ENCODE measurements at places on chromosomes 4 and X.

DNA sequence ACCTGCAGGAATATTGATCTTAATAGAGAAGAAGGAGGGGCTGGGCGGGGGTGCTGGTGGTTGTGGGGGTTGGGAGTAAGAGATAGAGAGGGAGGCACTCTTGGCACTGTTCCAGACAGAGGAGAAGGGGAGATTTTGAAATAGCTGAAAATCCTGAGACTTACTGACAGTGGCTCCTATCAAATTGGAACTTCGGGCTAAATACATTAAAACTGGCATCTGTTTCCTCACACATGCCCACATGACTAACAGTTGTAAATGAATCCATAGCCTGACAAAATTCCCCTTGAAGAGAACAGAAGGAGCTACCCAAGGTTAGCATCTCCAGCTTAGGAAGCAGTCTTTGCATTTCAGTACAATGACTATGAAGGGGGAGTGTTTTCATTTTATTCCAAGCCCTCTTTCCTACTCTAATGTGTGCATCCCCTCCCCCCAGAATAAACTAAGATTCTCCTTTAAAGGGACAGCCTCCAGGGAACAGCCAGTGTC is 1.4 kb downstream of the DCX start:
- DNase-seq: no peak

DNA sequence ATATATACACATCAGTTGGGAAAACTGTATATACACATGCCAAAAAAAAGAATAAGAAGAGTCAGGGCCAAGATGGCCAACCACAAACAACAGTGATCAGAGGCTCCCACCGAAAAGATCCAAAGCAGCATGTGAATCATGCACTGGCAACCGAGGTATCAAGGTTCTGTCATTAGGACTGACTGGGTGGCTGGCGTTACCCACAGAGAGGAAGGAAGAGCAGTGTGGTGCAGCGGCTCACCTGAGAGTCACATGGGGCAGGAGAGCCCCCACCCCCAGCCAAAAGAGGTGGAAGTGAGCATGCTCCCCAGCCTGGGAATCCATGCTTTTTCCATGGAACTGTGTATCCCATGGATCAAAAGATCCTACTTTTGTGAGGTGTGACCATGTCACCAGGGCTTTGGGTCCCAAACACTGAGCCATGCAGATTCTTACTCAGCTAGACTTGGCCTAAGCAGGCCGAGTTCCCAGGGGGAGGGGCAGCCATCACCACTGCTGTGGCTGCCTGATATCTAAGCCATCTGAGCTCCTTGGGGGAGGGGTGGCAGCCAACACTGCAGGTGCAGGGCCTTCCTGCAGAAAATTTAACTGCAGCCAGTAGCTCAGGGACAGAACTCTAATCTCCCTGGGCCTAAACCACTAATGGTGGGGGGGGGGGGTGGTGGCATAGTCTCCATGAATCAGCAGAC is 52.8 kb downstream of the P2RY10 start:
- peak; percentile 1 for DNase-seq

DNA sequence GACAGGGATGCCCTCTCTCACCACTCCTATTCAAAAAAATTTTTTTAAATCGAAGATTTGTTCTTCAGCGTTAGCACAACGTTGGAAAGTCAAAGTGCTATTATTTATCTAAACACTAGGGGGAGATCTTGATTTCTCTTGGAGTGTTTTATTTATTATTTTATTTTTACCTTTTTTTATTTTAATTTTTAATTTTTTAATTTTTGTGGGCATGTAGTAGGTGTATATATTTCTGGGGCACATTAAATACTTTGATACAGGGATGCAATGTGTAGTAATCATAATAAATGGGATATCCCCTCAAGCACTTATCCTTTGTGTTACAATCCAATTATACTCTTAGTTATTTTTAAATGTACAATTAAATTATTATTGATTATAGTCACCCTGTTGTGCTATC is 37.4 kb upstream of the SLC10A4 start:
- no peak for DNase-seq

- no peak for DNase-seq
Measured at GRCh38 chrX:50865311-50865710, 45.2 kb upstream of the BMP15 start.

DNA sequence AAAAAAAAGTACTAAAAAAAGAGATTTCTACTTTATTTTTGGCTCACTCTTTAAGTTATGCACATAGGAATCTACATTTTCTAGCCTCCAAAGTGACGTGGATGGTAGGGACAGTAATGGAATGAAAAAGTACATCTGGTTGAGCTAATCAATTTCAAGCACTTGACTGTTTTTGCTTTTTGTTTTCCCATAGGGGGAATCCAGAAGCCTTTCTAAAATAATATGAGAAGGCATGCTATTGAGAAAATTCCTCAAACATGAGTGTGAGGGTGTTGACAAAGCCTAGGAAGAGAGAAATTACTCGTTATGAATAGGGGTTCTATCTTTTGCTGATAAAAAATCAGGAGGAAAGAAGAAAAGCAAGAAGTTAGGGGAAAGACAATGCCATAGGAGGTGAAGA is 242.5 kb upstream of the PUDP start:
- DNase-seq: no peak

- no peak for DNase-seq
Measured at GRCh38 chr4:55458611-55459010, 62.9 kb downstream of the TMEM165 start.

- DNase-seq: no peak
Measured at GRCh38 chr4:185755451-185755850, 56.5 kb downstream of the SORBS2 start.

GRCh38 chr4:67762086-67762485 is 7.9 kb upstream of the GNRHR start:
- no peak for DNase-seq

DNA sequence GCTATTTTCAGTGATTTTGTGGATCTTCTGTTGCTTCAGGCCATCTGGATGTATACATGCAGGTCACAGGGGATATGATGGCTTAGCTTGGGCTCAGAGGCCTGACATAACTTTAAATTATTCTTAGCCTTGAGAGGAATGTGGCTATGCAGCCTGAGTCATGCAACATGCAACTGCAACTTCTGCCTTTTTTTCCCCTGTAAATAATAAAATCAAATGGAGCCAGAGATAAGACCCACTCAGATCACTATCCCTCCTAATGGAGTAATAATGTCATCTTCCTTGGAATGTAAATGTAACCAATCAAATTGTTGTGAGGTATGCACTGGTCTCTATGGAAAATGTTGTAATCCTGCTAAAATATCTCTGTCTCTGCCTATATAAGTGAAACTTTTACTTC is 54.9 kb downstream of the MAGEB17 start:
- DNase-seq: no peak

- DNase-seq: no peak
Measured at GRCh38 chr4:38011511-38012162, 51.4 kb downstream of the PTTG2 start.

- DNase-seq: peak; percentile 41
Measured at GRCh38 chrX:49053223-49054072, 5.4 kb upstream of the CCDC120 start.

- DNase-seq: no peak
Measured at GRCh38 chrX:148337873-148338272, 162.5 kb upstream of the AFF2 start.

- no peak for DNase-seq
Measured at GRCh38 chr4:110106931-110107296, 91.5 kb downstream of the ELOVL6 start.

- no peak for DNase-seq
Measured at GRCh38 chrX:44435047-44435446, 91.6 kb upstream of the EFHC2 start.

- DNase-seq: no peak
Measured at GRCh38 chr4:27011401-27011800, 150.8 kb downstream of the STIM2 start.

- no peak for DNase-seq
Measured at GRCh38 chr4:83062739-83063138, 27.8 kb downstream of the COPS4 start.

DNA sequence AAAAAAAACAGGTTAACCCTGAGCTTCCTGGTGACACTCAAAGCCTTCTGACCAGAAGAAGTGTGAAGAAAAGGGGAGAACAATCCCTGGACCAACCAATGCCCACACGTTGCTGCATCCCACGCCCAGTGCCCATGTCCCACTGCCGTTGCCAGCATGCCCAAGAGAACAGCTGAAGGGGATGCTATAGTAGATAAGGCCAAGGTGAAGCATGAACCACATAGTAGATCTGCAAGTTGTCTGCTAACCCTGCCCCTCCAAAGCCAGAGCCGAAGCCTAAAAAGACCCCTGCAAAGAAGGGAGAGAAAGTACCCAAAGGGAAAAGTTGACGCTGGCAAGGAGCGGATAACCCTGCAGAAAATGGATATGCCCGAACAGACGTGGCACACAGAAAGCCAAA is 11.3 kb upstream of the CD38 start:
- no peak for DNase-seq

DNA sequence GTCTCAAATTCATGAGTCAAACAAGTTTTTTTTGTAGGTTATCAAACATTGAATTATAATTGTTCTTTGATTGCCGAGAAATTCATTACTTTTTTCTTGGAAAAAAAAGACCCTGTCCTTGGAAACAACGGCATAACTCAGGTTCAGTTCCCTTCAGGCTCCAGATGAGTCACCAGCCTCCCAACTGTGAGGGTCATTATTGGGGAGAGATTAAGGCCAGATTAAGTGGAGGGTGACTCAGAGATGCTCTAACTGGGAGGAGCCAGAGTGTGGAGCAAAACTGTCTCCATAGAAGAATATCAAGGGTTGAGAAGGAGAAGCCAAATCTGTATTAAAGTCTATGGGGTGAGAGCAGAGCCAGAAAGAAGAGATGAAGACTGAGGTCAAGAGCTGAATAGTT is 9.6 kb downstream of the ADGRG4 start:
- no peak for DNase-seq

DNA sequence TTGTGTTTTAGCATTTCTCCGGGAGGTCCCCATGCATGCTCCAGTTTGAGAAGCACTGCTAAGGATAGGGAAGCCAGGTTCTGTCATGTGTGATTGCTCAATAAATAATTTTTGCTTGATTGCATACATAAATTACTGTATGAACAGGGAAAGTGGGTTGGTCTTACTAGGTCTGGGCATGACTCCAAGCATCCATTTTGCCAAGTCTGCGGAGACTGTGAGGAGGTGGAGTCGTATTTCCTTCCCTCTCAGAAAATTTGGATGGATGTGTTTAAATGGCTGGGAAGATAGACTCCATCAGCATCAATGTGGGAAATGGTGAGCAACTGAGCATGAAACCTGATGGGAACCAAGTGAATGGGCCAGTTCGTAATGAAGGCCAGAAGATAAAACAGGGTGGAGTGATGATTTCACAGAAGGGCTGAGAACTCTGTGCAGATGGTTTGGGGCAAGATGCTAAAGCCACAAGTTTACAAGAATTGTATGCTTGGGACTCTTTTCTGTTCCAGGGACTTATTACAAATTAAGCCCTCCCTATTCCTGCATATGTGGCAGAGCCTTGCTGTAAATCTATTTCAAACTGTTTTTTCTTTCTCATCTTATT is 84.1 kb downstream of the NHS start:
- DNase-seq: no peak

GRCh38 chrX:40552768-40553167 is 28.0 kb upstream of the ATP6AP2 start:
- DNase-seq: no peak

GRCh38 chrX:48854898-48855297 is 19.5 kb upstream of the PCSK1N start:
- DNase-seq: no peak

DNA sequence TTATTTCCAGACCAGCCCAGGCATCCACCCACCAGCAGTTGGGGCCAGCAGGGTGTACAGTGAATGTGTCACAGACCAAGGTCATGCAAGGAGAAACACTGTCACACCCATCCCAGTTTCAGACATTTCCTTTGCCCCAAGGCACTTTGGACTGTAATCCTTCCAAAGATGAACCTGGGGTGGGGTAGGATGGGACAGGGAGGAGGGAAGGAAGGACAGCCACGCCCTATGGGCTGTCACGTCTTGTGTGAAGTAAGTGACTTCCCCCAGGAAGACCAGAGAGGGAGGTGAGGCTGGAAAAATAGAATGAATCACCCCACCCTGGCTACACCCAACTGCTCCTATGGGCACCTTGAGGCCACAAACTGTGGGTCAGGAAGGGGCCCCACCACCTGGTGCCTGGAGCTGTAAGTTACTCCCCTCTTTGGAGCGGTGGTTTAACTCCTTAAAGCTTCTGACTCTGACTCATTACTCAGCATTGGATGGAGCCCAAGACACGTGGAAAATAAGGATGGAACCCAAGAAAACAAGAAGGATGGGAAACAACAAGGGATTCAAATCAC is 349.9 kb upstream of the KLF3 start:
- no peak for DNase-seq

- no peak for DNase-seq
Measured at GRCh38 chr4:119781044-119781443, 152.4 kb upstream of the PDE5A start.

- DNase-seq: no peak
Measured at GRCh38 chrX:111386615-111387233, 25.3 kb downstream of the DCX start.

GRCh38 chr4:32826169-32826568 is 2106.0 kb downstream of the PCDH7 start:
- no peak for DNase-seq

DNA sequence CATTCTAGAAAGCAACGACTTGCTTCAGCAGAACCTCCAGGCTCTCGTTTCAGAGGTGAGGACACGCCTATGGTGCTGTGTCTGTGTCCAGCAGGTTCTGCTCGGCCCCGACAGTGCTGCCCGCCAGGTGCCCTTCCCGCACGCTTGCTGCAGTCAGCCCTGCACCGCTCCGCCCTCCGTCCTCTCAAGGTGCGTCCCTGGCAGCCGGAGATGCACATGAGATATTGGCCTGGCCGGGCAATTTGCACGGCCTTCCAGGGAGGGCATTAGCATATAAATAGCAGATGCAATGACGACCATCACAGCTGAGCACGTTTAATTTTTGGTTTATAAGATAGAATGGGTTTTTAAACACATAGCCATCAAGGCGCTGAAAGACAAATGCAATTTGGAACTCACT is 14.4 kb downstream of the UVSSA start:
- no peak for DNase-seq

DNA sequence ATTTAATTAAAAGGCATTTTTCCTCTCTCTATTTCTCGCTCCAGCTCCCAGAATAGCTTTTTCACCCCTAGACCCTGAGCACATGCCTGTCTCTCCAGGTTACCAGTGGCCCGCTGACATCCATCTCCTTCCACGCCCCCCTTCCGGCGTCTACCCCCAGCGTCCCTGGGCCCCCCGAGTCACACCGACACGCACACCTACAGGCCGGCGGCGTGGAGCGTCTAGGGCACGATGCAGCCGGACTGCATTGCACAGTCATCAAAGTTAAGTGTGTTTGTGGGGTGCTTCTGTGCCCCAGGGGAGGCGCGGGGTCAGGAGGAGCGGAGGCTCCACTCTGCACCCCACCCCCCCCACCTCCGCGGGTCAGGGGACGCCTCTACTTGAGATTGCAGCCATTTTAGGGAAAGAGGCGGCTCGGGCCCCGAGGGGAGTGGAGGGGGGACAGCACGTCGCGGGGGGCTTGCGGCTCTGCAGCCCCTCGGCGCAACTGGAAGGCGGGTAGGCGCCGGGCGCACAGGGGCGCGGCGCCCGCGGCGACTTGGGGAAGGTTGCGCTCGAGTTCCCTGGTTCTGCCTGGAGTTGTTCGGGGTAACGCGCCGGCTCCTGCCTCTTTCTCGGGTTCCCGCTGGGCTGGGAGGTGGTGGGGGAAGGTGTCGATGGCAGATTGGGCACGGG is 112.7 kb downstream of the DHX15 start:
- DNase-seq: no peak

All from activated CD8-positive, alpha-beta memory T cell treated with anti-CD3 and anti-CD28 coated beads for 1 hour (primary cell).